ENCODE measurements at places on chromosomes 5 and 9.

DNA sequence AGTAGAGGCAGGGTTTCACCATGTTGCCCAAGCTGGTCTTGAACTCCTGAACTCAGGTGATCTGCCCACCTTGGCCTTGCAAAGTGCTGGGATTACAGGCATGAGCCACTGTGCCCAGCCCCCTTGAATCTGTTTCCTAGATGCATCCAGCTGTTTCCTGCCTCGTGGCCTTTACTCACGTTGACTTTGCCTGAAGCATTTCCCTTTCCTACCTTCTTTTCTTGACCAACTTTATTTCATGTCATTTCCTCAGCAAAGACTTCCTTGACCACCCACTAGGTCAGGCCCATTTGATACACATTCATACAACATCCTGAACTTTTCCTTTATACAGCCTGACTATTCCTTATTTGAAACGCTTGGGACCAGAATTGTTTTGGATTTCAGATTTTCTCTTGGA, 51.0 kb downstream of the DOCK2 start:
- no peak for DNase-seq

GRCh38 chr5:115274584-115274983, 11.9 kb upstream of the PGGT1B start:
- no peak for DNase-seq

DNA sequence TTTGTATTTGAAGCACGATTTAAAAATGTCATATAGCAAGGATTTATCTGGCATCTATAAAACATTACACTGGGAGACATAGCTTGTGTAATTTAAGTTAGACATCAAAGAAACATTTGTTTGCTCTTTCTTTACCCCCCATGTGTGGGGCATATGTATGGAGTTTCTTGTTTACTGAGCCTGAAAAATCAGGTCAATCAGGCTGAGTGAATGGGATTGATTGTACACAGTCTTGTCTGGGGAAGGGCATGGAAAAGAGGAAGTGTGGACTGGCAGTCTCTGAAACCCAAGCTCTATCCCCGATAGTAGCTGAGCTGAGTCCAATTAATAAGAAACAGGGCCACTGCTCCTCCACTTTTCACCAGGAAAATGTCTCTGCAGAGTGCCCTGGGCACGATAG, 49.4 kb downstream of the SLC46A2 start:
- no peak for DNase-seq

DNA sequence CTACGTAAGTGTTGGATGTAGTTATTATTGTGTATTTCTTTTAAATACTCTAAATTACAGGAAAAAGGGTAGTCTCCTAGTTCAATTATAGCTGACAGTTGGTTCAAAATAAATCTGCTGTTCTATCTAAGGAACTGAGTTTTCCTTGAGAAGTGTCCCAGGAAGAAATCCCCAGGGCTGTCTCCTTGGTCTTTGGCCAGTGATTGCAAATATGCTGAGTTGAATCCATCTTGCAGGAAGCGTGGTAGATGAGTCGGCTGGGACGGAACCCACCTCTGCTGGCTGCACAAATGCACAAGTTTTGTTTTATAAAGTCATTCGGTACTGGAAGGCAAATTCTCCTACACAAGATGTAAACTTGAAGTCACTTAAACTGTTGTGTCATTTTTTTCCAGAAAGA, 30.2 kb upstream of the HOMER1 start:
- no peak for DNase-seq

DNA sequence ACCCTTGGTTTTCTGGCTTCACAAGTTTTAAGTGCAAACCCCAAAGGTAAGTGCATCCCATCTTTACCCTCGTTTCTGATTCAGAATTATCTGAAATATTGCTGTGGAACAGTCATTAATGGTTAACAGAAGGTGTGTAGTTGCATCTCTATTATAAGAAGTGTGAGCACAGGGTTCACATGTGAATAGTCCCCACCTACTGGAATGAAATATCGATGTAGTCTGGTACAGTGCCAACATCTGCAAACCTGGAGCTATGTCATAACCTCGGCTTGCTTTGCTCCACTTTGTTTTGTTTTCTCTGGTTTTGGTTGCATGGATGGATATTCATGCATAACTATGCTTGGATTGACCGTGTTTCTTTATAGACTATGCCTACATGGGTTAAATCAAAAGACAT, 12.6 kb downstream of the HTR4 start:
- DNase-seq, result no peak

DNA sequence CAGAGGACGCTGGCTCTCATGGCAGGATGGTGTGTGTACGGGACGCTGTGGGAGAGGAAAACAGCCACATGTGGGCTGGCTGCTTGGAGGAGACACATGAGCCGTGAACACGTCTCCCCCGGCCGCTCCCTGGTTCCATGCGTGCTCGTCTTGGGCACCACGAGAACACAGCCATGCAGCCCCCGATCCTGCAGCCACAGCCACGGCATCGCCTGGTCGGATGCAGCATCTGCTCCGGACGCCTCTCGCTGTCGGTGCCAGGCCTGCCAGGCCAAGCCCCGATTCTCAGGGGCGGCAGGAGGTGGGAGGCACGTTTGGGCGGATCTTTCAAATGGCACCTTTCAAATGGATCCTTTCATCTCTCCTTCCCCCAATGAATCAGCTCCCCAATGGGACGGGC, 3.2 kb downstream of the LCN10 start:
- no peak for DNase-seq

DNA sequence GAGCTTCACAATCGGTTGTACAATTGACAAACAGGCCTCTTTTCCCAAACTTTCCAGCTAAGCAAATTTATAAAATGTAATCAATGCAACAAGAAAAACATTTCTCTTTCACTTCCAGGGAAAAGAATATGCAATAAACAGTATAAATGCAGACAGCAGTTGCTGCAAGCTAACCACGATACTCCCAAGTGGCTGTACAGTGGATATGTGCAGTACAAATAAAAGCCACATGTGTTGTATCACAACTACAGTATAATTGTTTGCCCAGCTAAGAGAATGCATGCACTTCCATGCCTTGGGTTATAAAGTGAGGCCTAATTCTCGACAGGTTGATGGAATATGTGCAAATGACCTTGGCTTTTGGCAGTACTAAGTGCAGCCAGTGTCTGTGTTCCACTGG, 16.7 kb upstream of the PDCL start:
- DNase-seq, result no peak

GRCh38 chr9:126862104-126862761, 1.8 kb downstream of the ZBTB34 start:
- DNase-seq, result no peak

DNA sequence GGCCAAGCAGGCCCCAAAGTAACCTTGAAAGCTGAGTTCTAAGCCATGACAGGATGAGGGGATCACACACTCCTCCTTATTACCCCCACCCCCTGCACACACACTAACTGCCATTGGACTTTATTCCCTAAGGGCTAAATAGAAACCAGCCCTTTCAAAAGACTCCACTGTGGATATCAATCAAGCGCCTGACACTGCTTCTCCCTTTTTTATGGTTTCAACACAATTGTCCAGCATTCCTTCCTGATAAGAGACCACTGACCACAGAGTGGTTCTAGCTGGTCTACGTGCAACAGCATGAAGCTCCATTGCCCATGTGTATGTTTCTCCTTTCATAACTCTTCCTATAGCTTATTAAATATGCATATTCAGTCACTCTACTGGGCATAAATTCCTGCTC, 34.7 kb downstream of the PAEP start:
- DNase-seq, result no peak

DNA sequence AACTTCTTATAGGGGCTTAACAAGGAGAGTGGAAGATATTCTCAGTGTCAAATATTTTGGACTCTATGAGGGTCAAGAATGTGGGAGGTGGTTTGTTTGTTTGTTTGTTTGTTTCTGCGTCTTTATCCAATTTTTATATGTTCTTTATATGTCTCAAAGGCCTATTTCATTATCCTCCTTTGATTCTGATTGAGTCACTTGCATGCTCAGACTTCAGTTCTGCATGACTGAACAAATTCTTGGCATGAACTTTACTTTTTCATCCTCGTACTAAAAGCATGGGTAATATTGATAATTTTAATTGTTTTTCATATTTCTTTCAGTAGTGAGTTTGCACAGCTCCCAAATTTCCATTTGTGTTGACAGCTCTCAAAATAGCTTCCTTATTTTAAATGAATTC, 19.2 kb upstream of the ERBIN start:
- DNase-seq, result no peak

DNA sequence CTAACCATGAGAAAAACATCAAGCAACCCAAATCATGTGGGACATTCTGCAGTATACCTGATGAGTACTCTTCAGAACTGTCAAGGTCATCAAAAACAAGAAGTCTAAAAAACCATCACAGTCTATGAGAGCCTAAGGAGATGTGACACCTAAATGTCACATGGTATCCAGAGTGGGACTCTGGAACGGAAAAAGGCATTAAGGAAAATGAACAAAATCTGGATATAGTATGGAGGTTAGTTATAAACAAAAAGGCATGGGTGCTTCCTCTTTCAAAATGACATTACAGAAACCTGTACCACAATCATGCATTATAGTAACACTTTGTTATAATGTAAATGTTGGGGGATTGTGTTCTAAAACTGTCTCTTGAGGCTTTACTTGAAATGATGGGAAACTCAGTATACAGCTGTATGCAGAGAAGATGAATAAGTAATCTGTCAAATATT, 47.4 kb downstream of the PRKACG start:
- DNase-seq, result no peak

- no peak for DNase-seq
Measured at GRCh38 chr5:76696251-76696650, 19.7 kb upstream of the F2R start.

DNA sequence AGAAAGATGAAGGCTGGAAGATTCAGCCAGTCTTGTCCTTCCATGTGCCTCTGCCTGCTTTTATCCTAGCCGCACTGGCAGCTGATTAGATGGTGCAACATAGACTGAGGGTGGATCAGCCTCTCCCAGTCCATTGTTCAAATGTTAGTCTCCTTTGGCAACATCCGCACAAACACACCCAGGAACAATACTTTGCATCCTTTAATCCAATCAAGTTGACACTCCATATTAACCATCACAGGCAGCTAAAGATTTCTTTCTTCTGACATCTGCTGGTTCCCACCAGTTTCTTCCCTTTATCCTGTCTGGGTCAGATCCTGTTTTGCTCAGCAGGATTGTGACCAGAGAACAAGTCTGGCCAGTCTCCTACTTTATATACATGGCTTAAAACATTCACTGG, 276.5 kb upstream of the TYRP1 start:
- no peak for DNase-seq

GRCh38 chr5:55991768-55992486, 2.8 kb downstream of the IL6ST start:
- no peak for DNase-seq

GRCh38 chr5:5340206-5340729, 82.2 kb upstream of the ICE1 start:
- DNase-seq, result no peak

DNA sequence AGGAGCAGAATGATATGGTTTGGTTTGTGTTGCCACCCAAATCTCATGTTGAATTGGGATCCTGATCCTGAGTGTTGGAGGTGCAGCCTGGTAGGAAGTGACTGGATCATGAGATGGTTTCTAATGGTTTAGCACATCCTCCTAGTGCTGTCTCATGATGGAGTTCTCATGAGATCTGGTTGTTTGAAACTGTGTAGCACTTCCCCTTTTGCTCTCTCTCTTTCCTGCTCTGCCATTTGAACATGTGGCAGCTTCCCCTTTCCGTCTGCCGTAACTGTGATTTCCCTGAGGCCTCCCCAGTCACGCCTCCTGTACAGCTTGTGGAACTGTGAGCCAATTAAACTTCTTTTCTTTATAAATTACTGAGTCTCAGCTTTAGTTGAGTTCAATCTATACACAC, 756.8 kb upstream of the CDH6 start:
- no peak for DNase-seq

DNA sequence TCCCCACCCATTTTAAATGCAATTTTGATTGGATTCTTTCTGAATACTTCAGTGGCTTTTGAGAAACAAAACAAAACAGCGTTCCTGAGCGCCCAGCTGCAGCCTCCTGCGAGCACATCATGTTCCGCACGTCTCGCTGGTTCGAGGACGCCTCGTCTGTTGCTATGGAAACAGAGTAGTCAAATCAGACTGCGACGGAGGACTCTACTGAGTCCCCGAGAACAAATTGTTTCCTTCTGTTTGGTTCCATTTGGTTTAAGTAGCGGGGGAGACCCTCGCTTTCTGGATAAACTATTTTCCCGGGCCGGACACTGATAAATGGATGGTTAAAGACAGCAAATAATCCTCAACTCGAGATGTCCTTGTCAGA, 69.0 kb downstream of the SLC28A3 start:
- DNase-seq, result no peak

- no peak for DNase-seq
Measured at GRCh38 chr9:22170990-22171670, 162.0 kb upstream of the CDKN2B start.

DNA sequence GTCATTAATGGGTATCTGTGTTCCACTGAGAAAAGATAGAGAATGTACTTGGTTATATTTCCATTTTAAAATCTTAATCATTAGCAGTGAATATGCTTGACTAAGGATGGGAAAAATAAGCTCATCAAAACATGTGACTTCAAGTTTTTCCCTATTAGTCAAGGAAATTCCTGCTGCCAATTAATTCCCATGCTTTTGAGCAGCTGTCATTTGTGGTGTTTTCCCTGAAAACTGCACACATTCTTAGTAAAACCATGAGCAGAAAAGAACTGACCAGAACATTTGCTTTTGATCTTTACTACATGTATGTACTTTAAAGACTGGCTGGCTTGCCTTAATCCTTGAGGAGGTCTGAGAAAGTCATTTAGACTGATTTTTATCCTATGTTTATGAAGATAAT, 75.2 kb downstream of the AOPEP start:
- no peak for DNase-seq

GRCh38 chr9:121394292-121394691, 24.2 kb upstream of the STOM start:
- DNase-seq, result no peak
